GM23248 (cell line): ENCODE measurements at places on chromosomes 5 and 9.
A peak's percentile ranks its signal among the peaks of the same experiment; 100 is the strongest.

- DNase-seq, result peak; percentile 27
Observed at GRCh38 chr9:132748450-132748849, 78.2 kb downstream of the GTF3C4 start.

GRCh38 chr5:139761501-139761900 is 34.1 kb upstream of the PSD2 start:
- no peak for DNase-seq

DNA sequence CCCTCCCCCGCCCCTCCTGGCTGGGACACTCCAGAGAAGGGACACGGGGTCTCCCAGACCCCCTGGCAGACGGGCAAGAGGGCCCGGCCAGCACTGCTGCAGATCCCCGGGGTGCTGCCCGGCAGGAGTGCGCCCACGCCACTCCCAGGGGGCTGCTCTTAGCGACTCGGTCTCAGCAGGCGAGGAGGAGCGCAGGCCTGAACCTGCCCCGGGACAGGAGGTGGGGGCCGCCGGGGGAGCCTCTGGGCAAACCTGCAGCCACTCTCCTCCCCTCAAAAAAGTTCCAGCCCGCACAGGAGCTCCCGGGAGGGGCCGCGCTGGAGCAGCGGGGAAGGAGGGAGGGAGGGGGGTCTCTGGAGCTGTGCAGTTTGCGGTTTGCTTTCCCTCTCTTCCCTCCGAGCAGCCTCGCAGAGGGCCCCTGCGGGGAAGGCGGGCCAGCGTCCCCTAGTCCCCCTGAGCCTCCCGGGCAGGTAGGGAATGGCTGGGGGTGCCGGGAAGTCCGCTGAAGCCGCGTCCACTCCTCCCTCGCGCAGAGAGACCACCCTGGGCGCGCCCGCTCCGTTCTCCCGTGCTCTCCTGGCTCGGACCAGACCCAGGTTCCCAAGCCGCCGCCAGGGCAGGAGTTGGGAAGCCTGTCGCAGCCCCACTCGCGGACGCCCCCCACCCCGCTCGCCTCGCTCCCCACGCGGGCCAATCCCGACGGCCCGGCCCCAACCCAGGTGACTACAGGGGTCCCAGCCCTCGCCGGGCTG is 44.2 kb downstream of the NACC2 start:
- DNase-seq, result no peak

DNA sequence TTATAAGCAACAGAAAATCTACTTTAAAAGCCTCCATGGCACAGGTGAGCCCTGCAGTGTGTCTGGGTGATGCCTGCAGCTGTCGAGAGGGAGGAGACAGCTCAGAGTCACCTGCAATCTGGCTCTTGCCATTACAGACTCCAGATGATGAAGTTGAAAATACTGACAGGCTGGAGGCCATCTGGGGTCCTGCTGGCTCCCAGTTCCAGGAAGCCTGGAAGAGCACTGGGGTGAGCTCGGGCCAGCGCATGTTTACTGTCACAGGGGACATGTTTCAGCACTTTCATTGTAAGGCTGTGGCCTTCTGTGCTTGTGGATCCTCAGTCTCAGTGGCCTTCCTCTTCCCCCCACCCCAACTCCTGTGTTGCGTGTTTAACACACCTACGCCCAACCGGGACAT is 28.4 kb downstream of the CEL start:
- no peak for DNase-seq

- peak; percentile 37 for DNase-seq
Observed at GRCh38 chr9:99349870-99350269, 127.8 kb downstream of the SEC61B start.

GRCh38 chr9:74478606-74479005 is 18.5 kb upstream of the RORB start:
- no peak for DNase-seq

DNA sequence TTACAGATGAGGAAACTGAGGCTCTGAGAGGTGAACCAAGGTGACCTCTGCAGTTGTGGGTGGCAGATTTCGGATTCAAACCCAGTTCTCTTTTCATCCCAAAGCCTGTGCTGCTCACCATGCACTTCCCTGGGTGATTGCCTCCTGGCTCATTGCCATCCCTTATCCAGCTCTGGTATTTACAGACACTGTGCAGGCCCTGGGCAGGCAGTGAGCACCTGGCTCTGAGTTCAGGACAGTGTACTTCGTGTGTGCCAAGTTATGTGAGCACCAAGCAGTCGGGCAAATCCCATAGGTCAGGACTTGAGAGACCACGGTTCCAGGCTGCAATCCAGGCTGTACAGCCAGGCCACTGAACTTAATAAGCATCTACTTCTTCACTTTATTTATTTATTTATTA is 1.4 kb downstream of the LRSAM1 start:
- DNase-seq, result no peak

DNA sequence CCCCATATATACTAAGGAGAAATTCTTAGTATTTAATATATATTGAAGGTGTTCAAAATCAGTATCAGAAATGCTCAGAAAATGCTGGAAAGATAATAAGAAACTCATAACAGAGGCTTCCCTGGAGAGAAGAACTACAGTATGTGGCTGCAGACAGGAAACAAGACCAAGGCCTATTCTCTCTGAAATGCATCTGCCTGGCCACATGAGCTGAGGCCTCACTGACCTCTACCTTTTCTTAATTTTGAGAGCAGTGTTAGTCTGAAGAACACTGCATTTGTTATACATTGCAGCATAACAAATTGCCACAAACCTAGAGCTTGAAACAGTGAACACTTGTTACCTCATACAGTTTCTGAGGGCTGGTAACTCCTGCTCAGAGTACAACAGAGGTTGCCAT is 133.4 kb upstream of the SPEF2 start:
- DNase-seq, result no peak

GRCh38 chr9:21974722-21975409 is 19.3 kb downstream of the CDKN2A start:
- DNase-seq, result peak; percentile 78

- no peak for DNase-seq
Observed at GRCh38 chr5:56589481-56589860, 225.9 kb upstream of the MAP3K1 start.

GRCh38 chr9:122347348-122348287 is 23.2 kb upstream of the PTGS1 start:
- DNase-seq, result peak; percentile 67

DNA sequence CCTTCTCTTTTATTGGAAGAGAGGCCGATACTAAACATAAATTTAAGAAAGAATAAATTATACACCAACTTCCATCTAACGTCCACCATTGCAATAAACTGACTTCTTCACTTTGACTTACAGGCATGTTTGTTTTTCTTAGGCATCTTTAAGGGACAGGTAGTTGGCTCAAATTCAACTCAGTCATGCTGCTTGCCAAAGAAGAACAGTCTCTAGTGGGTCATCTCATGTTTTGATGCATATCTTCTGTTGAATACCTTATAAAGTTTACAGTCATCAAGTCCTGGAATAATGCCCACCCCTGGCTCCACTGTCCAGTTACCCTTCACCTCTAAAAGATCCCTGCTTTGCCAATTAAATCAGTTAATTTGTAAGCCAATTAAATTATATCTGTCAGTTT is 328.2 kb upstream of the GRAMD2B start:
- DNase-seq, result no peak

DNA sequence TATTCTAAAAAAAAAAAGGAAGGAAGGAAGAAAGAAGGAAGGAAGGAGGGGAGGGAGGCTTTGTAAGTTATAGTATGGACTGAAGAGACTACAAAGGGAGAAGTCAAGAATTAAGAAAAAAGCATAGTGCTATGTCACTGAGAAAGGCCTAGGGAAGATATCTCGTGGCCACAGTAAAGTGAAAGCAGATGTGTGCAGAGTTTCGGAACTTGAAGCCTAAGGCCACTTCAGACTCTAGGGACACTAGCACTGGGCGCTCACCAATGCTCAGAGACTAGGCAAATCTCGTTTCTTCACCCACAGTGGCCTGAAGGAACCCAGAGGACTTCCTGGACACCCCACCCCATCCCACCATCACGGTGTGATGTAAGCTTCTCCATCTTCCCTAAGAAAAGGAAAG is 181.4 kb upstream of the TRPM3 start:
- peak; percentile 44 for DNase-seq

DNA sequence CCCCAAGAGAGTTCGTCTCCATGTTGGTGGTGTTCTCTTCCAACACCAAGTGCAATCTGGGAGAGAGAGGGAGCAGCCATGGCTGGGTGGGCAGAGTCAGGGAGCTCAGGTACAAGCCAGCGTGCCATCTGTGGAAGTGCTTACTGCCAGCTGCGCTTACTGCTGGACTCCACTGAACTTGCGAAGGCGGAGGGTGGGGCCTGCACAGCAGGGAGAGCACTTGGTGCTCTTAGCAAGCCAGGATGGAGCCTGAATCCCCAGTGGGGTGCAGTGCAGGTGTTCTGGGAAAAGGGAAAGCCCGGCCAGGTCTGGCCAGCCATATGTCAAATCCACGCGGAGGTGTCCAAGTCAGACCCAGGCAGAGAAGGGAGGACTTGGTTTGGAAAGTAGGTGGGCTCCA is 142.0 kb downstream of the FANCC start:
- no peak for DNase-seq

- peak; percentile 97 for DNase-seq
Observed at GRCh38 chr5:141513627-141514329, 24.9 kb downstream of the PCDHGC5 start.

DNA sequence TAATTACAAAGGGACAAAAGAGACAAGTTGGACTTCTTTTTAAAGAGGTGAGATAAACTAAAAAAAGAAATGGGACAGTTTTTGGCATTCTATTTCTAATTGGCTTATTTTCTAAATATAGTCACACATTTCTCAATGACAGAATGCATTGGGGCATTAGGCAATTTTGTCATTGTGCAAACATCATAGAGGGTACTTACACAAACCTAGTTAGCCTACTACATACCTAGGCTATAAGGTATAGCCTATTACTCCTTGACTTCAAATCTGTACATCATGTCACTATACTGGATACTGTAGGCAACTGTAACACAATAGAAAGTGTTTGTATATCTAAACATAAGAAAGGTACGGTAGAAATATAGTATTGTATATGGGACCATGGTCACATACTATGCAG is 56.1 kb downstream of the LSM11 start:
- DNase-seq, result no peak

DNA sequence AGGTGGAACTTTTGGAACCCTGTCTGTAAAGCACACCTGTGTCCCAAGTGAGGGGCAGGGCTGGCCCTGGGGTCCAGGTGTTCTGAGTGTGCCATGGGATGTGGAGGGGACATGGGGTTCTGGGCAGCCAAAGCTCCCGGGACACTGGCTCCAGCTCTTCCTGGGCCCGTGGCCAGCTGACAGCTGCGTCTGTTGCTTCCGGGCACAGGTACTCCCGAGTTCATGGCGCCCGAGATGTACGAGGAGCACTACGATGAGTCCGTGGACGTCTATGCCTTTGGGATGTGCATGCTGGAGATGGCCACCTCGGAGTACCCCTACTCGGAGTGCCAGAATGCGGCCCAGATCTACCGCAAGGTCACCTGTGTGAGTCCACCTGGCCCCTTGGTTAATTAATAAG is 50.7 kb downstream of the WNK2 start:
- no peak for DNase-seq

DNA sequence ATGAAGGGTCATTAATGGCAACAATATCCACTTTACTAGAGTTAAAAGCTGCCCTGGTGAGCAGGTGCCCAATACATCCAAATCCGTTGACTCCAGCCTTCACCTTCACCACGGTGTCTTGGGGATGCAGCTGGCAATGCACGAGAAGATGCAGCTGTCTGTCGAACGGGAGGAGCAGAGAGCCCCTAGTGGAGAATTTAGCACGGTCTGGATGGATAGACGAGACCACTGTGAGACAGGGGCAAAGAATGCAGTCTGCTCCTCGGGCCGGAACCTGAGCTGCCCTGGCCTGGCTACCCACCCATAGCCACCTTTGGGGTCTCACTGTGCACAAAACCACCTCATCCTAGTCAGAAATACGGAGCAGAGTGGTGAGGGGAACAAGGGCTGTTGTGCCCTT is 35.1 kb downstream of the ADRA1B start:
- no peak for DNase-seq

DNA sequence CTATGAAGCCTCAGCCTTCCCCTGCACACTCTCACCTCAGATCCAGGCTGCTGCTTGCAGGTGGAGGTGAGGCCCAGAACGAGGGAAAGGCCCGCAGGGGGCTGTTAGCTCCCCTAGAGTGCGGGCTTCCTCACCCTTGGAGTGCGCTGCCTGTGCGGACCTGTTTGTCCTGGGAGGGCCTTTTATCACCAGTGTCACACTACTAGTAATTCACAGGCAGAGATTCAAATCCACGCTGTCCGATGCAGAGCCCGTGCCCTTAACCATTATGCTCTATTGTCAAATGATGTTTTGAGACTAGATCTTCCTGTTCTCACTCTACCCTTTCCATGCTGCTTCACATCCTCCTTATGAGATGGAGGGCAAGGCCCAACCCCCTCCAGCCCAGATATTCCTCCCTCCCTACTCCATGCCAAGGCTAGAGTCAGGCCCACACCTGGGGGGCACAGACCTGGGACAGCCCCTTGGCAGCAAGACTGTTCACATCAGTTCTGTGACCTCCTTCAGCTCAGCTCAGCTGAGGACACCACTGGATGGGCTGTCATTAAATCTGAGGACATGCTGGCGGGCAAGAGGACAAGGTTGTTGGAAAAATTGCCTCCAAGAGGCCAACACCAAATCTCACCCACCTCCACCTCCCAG is 112.8 kb upstream of the SPOCK1 start:
- no peak for DNase-seq

GRCh38 chr9:94182532-94182931 is 76.6 kb upstream of the ZNF169 start:
- no peak for DNase-seq

- DNase-seq, result no peak
Observed at GRCh38 chr5:174386846-174387245, 337.5 kb upstream of the MSX2 start.

DNA sequence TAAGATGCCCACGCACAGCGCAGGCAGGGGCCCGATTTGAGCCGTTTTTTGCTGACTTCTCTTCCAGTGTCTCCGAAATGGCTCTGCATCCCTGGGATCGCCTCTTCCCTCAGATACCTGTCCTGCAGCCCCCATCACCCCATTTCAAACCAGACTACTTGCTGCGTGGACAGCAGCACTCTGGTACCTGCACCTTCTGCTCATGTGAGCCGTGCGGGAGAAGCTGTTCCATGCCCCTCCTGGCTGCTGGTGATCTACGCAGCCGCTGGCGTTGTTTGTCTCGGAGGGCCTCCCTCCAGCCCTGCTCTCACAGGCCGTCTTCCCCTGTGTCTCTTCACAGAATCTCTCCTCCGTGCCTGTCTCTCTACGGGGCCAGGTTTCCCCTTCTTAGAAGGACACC is 13.4 kb downstream of the CEP72 start:
- DNase-seq, result no peak

GRCh38 chr9:34687276-34688030 is 3.6 kb downstream of the CCL19 start:
- no peak for DNase-seq

- DNase-seq, result peak; percentile 87
Observed at GRCh38 chr9:94920420-94921091, 194.1 kb downstream of the AOPEP start.

- peak; percentile 31 for DNase-seq
Observed at GRCh38 chr9:129990269-129991010, 52.5 kb downstream of the FNBP1 start.
